ENCODE measurements at places on chromosomes 1 and 21.

DNA sequence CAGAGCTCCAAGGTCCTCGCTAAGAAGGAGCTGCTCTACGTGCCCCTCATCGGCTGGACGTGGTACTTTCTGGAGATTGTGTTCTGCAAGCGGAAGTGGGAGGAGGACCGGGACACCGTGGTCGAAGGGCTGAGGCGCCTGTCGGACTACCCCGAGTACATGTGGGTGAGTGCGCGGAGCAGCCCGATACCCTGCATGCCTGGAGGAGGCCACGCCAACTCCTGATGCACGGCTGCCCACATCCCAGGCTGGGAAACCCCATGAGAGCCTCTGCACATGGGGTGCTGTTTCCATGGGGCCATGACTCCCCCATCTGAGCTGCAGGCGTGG is 43.0 kb upstream of the TRAPPC10 start:
- DNase-seq: no peak

- DNase-seq: peak; percentile 77
These were observed 10.0 kb upstream of the ARHGAP29 start for GRCh38 chr1:94247138-94248094.

GRCh38 chr1:22376976-22377375 is 74.7 kb upstream of the ZBTB40 start:
- no peak for DNase-seq

DNA sequence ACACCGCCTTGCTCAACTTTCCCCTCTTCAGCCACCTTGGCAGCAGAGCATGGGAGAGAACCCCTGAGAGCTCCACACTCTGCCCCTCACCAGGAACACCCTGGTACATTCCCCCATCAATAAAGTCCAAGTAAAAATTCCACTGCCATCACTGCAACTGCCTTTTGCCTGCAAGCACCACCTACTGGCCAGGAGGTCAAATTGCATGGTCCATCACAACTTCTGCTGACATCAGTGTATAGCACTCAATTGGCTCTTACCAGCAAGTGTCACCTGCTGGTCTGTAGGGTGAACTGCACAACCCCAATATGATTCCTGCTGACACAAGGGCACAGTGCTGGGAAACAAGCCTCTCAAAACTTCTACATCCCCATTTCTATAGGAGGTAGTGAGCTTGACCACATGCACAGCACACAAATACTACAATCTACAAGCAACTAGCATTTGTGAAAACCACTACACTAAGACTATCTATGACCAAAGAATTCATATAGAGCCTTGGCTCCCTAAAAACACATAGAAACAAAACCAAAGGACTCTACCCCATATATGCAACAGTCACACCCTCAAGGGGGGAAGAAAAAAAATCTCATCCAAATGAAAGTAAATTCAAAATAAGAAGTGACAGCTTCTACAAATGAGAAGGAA is 69.2 kb downstream of the FASLG start:
- peak; percentile 50 for DNase-seq

DNA sequence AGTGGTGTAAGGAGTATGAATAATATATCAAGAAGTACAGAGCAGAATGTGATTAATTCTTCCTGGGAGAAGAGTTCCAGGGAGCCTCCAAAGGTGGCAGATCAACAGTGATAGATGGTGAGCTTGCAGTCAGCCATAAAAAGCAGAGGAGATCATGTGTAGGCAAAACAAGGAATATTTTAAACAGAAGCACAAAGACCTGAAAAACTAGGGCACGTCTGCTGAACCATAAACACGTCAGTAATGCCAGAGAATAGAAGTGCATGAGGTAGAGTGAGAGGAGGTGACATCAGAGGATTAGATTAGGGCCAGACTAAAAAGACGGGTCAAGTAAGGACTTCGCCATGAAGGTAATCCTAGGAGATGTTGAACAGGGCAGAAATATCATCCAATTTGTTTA is 151.8 kb downstream of the EIF4G3 start:
- no peak for DNase-seq

DNA sequence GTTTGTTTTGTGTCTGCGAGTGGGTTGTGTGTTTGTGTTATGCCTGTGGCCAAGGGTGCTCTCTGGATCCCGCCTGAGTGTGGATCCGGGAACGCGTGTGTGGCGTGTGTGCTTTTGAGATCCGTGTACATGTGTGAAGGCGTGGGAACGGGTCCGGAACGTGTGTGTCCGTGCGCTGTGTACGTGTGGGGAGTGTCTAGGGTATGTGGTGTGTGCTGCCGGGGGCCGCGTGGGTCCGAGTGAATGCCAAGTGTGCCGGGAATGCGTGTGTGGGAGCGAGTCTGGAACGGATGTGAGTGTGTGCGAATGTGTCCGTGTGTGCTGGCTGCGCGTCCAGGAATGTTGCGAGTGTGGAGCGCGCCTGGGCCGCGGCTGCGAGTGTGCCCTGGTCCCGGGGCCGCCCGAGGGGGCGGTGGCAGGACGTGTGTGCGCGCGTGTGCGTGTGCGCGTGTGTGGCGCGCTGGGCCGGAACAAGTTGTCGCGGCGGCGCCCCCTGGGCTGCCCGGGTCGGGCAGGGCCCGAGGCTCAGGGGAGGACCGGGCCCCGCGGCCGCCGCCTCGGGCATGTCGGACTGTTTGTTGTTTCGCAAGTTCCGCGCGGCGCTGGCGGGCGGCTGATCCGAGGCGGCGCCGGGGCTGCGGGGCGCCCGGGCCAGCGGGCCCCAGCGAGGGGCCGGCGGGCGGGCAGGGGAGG is 953 bp downstream of the PTPRU start:
- DNase-seq: peak; percentile 71

DNA sequence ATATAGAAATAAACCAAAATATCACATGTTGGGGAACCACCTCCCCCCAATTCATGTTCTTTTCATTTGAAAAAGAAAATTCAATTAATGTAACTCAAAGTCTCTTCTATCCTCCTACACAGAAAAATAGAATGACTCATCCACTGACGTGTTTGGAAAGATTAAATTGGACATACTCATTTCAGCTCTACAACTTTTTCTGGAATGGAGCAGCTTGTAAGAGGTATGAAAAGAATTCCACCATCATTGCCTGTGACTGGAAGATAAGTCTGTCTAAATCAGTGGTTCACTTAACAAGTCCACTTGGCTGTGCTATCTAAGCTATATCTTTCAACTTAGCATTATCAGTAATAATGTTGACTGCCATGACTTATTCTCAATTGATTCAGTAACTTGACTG is 702.3 kb downstream of the BRINP3 start:
- DNase-seq: no peak

DNA sequence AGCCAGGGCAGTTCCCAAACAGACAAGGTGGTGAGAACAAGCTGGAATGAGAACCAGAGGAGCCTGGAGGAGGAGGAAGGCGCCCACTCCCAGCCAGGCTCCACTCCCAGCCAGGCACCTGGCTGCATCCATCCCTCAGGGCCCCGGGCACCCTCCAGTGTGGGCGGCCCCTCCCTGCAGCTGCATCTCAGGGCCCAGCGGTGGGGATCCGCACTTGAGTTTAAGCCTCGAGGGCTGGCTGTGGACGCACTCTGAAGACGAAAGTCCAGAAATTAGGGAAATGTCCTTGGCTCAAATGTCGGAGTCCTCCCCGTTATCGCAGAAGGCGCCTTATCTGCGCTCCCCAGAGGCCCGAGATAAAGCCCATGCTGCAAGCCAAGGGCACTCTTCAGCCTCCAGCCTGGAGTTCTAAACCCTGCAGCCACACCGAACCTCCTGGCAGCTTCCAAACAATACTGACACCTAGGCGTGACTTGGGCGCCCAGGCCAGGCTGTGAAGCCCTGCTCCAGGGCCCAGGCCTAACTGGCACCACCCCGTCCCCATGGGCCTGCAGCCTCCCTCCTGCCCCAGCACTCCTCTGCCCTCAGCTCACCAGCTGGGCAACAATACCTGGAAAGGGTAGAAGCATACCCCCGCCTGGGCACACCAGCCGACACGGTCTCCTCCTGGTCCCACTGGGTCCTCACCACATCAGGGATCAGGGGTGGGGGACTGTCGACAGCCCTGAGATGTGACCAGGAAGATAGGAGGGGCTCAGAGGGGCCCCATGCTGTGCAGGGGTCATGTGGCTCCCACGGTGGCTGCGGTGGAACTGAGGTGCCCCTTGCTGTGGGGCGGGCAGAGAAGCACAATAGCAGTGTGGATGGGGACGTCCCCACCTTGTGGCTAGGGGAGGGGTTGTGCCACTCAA is 184.8 kb upstream of the VAMP3 start:
- DNase-seq: no peak

GRCh38 chr1:229128066-229128608 is 142.8 kb upstream of the RAB4A start:
- no peak for DNase-seq

DNA sequence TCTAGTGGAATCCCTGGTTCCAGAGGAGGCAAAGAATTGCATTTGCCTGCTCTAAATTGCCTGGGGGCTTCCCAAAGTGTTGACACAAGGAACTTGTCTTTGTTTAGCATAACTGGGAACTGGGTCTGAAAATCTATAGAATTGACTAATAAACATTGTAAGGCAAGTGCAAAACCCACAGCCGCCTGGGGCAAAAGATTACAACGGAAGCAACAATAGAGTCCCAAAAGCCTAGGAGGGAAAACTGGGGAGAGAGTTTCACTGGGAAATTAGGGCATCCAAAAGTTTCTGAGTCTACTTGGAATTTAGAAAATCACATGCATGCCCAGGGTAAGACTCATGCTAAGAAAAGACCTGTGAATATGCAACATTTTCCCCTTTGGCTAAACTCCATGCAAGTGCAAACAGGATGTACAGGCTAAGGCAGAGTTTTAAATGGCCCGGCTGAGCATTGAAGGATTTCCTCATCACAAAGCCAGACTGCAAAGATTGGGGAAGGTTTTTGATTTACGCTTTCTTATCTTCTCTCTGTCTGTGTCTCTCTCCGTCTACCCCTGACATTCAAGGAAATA is 725.3 kb upstream of the NCAM2 start:
- no peak for DNase-seq

- peak; percentile 40 for DNase-seq
These were observed 37.0 kb downstream of the LRIG2 start for GRCh38 chr1:113109908-113110554.

GRCh38 chr1:33168556-33169289 is 13.1 kb downstream of the TRIM62 start:
- no peak for DNase-seq

DNA sequence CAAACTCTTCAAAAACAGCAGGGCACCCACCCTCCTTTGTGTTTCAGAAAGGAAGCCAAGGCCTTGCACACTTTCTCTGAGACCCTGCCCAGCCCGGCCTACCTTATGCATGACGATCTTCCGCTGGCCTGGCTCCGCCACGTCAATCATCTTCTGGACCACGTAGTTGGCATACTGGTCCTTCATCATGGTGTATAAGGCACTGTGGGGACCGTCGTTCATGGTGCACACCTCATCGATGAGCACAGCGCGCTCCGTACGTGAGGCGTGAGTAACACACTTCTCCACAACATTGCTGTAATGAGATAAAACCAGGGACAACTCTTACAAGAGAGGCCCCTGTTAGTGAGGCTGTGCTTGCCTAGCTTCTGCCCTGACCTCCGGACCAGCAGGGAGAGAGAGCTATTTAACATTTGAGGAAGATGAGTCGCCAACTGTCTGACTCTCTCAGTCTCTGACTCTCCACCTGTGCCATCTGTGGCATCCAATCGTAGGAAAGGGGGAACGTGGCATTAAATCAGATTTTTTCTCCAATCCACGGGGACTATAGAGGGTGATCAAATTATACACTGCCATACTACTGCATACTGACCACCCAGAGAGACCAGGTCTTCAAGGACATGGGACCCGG is 28.1 kb upstream of the SDC3 start:
- DNase-seq: no peak

GRCh38 chr1:179776831-179777230 is 33.7 kb downstream of the FAM163A start:
- no peak for DNase-seq

DNA sequence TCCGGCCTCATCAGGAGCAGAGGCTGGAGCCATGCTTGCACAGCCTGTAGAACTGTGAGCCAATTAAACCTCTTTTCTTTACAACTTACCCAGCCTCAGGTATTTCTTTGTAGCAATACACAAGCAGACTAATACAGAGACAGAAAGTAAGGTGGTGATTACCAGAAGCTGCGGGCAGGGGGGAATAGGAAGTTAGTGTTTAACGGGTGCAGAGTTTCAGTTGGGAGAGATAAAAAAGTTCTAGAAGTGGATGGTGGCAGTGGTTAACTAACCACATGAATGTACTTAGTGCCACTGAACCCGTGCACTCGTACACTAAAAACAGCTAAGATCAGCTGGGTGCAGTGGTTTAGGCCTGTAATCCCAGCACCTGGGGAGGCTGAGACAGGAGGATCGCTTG is 80.4 kb upstream of the TARDBP start:
- no peak for DNase-seq

- DNase-seq: no peak
These were observed 121.9 kb downstream of the MATN1 start for GRCh38 chr1:30601316-30602085.

GRCh38 chr1:184406479-184406878 is 19.6 kb downstream of the C1orf21 start:
- no peak for DNase-seq

GRCh38 chr1:163970151-163970550 is 588.8 kb upstream of the PBX1 start:
- DNase-seq: no peak

- no peak for DNase-seq
These were observed 561 bp downstream of the SLC26A9 start for GRCh38 chr1:205942631-205943159.

- no peak for DNase-seq
These were observed 20.9 kb downstream of the ERICH3 start for GRCh38 chr1:74652711-74653139.

DNA sequence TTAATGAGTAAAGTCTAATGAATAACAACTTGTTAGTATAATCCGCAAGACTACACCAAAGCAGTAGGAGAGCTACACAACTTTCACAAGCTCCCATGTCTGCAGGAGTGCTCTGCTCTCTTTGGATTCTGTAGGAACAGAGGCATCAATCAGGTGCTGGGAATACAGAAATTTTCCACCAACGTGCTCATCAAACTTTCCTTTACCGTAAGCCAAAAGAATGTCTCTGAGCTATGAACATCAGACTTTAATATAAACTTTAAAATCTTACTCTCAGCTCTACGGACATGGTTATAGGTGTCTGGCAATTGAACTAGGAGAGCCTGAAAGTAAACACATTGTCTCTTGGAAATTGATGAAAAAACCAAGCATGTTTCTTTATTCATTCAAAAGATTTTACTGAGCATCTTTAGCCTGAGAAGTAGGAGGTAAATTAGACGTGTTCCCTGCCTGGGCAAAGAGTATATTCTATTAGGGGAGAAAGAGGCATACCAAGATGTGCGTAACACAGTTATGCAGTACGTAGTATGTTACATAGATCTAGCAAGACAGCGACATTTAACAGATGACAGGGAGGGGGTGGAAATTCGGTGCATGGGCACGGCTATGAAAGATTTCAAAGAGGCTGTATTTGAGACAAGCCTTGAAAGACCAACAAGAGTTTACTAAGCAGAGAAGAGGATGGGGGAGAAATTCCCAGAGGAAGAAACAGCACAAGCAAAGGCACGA is 85.2 kb downstream of the TM2D1 start:
- DNase-seq: no peak

GRCh38 chr1:196372896-196373536 is 235.2 kb downstream of the KCNT2 start:
- peak; percentile 21 for DNase-seq
